ENCODE measurements at places on chromosomes 6 and 20.

- peak; percentile 98 for DNase-seq
Measured at GRCh38 chr6:169190144-169190584, 63.5 kb downstream of the THBS2 start.

- DNase-seq, result no peak
Measured at GRCh38 chr20:41513829-41514228, 104.3 kb downstream of the CHD6 start.

DNA sequence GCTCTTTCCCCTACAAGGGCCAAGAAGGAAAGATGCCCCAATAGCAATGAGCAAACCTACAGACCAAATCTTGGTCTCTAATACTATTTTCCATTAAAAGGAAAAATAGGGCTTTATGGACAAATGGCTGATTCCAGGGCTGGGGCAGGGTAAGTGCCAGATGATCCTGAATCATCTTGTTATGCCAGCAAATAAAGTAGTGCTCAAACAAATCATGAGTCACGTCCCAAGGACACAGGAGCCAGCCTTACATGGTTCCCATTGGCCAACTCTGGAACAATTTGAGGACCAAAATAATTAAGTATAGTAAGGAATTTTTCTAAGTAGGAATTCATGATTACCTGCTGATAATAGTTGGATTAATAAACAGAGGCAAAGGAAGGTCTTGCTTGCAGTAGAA is 53.2 kb upstream of the NKX2-4 start:
- DNase-seq, result no peak

DNA sequence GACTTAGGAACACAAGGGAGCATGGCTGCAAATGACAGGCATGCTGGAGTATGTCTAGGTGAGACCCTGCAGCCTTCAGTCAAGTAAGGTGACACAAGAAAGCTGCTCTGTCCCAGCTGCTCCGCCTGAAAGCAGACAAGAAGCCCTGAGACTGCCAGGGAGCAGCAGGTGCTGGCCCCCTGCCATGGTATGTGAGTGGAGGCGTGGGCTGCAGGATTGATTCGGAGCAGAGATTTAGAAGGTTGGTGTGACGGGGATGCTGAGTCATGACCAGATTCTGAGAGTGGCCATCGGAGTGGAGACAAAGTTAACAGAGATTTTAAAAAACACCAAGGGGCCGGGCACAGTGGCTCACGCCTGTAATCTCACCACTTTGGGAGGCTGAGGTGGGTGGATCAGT is 17.8 kb downstream of the LRP11 start:
- DNase-seq, result peak; percentile 76

DNA sequence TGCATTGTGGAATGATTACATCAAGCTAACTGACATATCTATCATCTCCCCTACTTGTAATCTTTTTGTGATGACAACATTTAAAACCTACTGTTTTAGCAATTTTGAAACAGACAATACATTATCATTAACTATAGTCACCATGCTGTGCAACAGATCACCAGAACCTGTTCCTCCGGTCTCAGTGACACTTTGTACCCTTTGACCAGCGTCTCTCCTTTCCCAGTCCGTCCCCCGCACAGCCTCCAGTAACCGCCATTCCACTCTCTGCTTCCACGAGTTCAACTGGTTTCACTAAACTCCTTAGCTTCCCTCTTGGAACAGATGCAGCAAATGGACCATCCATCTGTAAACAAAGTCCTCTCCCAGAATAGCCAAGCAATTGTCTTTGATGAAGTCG is 21.8 kb downstream of the LRP11 start:
- DNase-seq, result no peak

DNA sequence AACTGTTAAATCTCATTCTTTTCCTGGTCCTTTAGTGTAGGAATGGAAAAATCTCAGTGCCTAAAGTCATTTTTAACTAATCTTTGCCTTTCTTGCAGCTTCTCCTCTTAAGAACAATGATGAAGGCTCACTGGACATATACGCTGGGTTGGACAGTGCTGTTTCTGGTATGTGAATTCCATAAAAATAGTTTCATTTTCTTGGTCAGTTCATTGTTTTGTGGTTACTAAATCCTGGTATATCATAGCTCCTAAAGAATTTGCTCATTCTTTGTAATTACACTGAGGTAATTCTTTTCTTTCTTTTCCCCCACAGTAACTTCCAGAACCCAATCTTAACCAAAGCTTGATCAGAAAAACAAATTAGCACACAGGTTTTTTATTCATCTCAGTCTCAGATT is 23.4 kb downstream of the CASP8AP2 start:
- DNase-seq, result peak; percentile 73

GRCh38 chr6:62150048-62150663 is 135.9 kb downstream of the KHDRBS2 start:
- peak; percentile 18 for DNase-seq

- no peak for DNase-seq
Measured at GRCh38 chr20:60096166-60096565, 137.9 kb downstream of the CDH26 start.

GRCh38 chr20:41276317-41276751 is 41.2 kb downstream of the ZHX3 start:
- DNase-seq, result peak; percentile 53

DNA sequence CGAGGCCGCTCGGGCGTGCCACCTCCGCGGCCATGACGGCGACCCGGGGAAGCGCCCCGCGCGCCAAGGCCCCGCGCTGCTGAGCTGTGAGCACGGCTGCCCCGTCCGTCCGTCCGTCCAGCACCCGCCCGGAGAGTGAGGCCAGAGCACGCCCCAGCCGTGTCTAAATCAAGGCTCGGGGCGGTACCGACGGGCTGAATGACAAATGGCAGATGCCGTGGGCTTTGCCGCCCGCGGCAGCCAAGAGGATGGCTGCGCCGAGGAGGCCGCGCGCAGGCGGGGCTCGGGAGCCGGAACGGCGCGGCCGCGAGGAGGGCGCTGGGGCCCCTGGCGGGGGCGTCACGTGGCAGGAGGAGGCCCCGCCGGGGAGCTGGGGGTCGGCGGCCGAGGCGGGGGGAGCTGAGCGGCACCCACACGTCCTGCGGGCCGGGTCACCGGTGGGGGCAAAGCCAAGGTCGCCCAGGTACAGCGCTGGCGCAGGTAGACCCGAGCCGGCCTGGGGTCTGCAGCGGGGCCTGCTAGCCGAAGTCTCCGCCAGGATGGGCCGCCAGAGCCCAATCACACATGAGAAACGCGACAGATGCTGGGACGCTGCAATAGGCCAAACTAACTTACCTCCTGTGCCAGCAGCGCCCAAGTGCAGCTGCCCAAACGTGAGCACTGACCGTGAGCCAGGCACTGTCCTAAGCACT is at the start of gene PLAGL1:
Gene PLAGL1 (minus strand): TSS at position 140 of the 692 bp plus-strand sequence. CDS start 60,123 bp downstream, outside the sequence.
- peak; percentile 84 for DNase-seq

DNA sequence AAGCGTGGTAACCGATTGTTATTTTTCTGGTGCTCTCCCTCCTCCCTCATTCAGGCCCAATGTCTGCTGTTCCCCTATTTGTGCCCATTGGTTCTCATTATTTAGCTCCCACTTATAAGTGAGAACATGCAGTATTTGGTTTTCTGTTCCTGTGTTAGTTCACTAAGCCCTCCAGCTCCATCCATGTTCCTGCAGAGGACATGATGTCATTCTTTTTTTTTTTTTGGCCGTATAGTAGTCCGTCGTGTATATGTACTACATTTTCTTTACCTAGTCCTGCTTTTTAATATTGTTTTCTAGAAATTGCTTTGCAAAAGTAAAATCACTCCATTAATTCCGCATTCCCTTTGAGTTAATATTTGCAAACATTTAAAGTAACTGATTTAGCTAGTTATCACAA is 23.1 kb downstream of the ZNF451 start:
- DNase-seq, result no peak

GRCh38 chr20:58899512-58899911 is 47.0 kb downstream of the GNAS start:
- no peak for DNase-seq

DNA sequence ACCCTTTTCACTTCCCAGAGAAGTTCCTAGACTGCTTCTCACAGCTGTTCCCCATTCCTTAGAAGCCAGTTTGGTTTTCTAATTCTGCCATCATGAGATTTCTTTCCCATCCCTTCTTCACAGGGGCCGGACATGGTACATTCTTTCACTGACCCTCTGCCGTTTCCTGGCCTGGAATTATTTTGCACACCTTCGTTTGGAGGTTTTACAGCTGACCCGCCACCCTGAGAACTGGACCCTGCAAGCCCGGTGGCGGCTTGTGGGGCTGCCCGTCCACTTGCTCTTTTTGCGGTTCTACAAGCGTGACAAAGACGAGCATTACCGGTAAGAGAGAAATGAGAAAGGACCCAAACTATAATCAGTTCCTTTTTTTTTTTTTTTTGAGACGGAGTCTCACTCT is 4.2 kb downstream of the C6orf136 start:
- no peak for DNase-seq

GRCh38 chr6:75091467-75092190 is 114.2 kb downstream of the COL12A1 start:
- DNase-seq, result peak; percentile 12

DNA sequence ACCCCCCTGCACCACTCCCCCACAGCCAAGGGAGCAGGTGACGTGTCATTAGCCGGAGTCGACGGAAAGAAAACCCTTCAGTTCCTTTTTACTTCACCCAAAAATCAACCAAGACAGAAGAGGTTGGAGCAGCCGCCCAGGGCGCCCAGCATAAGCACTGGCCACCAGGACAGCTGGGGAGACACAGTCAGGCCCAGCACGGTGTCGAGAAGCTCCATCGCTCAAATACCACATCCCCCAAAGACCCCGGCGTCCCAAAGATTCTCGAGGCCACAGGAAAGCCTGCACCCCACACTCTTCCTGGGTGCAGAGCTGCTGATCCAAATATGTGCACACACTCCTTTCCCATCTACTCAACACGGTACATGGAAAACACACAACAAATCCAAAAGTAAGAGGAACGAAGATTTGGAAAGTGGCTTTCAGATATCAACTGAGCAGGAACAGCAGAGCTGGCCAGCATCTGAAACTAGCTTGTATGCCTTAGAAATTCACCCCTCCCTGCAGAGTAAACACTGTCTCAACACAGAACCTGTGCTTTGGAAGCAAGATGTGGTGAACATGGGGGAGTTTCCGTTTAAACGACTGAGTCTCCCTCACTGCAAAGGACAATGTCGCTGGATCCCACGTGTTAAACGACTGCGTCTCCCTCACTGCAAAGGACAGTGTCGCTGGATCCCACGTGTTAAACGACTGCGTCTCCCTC is 54.6 kb downstream of the DLL1 start:
- no peak for DNase-seq

DNA sequence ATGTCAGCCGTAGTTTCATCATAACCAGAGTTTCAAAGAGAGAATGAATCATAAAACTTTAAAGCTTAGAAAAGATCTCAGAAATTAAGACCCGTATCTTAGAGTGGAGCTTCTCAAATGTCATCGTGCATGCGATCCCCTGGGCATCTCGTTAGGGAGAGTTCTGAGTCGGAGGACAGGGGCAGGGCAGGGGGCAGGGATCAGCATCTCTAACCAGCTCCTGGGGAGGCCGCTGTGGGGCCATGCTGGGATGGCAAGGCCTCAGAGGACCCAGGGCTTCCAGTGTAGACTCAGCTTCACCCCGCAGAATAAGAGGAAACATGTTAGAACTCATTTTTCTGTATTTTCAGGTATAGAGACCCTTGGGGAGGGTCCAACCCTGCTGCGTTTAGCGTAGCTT is 72.0 kb upstream of the AFDN start:
- no peak for DNase-seq

DNA sequence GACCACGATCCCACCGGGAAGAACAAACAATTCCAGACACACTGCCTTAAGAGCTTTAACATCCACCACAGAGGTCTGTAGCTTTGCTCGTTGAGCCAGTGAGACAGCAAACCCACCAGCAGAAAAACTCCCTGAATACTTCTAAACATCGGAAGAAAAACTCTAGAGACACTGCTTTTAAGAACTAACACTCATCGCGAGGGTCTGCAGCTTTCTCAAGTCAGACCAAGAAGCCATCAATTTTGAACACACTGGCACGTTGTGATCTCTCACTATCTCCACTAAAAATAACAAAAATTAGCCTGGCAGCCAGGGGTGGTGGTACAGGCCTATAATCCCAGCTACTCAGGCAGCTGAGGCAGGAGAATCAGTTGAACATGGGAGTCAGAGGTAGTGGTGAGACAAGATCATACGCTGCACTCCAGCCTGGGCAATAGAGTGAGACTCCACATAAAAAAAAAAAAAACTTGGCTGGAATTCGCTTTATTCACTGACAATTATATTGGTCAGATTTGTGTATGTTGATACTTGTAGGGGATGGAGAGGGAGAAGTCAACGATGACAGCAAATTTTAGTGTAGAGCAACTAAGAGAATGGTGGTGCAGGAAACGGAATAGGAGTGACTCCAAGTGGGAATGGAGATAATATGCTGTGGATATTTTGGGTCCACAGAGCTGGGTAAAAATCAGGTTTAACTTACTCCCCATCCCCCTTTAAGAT is 860 bp upstream of the TMEM14C start:
- DNase-seq, result no peak

DNA sequence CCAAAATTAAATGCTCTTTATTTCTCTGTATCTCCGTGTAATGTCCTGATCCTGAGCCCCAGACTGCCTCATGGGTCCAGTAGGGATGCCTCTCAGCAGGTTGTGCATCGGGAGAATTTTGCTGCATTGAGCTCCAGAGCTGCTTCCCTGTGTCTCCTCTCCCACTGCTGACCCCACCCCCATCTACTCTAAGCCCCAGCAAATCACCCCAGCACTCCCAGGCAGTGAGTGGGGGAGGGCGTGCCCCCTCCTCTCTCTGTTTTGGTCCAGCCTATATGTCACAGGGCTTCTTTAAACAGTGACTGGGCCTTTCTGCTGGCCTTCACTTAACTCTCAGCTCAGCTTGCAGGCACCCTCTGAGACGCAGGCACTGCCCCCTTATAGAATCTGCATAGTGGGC is 228.8 kb upstream of the QKI start:
- no peak for DNase-seq

DNA sequence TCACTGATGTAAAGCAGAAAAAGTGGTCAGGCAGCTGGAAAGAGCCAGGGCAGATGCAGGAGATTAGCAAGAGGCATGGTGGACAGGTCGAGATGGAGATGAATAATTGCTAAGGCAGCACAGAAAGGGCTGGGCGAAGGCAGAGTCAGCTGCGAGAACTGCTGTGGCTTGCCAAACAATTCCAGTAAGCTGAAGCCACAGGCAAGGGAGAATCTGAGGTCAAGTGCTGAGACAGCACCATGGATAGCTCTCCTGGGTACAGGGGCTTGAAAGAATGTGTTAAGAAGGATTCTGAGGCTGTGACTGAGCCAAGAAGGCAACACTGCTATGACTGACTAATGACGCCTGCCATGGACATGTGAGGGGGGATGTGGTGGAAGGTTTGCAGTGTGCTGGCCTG is 220.8 kb upstream of the FOXA2 start:
- DNase-seq, result peak; percentile 74

DNA sequence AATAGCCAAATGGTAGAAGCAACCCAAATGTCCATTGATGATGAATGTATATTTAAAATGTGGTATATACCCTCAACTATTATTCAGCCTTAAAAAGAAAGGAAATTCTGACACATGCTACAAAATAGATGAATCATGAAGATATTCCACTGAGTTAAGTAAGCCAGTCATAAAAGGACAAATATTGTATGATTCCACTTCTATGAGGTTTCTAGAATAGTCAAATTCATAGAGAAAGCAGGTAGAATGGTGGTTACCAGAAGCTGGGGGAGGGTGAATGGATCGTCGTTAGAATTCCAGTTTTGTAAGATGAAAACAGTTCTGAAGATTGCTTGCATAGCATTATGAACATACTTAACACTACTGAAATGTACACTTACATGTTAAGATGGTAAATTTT is 214.3 kb upstream of the MYLIP start:
- DNase-seq, result no peak

Measured in adipocyte (in vitro differentiated cells).